ENCODE measurements at places on chromosomes 13 and 19.

- DNase-seq, result no peak
Observed at GRCh38 chr19:6041991-6042481, 64.1 kb upstream of the RANBP3 start.

- DNase-seq, result peak; percentile 5
Observed at GRCh38 chr13:102830646-102831045, 15.2 kb upstream of the ERCC5 start.

DNA sequence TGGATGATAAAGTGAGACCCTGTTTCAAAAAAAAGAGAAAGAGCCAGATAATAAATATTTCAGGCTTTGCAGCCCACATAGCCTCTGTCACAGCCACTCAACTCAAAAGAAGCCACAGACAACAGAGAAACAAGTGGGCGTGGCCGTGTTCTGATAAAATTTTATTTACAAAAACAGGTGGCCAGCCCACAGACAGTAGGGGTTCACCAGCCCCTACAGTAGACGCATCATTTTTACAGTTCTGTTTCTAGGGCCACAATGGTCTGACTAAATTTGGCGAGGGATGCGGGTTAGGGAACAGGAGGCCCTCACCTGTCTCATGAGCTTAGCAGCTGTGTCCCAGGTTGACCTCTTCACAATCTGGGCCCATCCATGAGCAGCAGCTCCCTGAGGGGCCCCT lies 59.5 kb downstream of the ARHGEF18 start:
- no peak for DNase-seq

- DNase-seq, result no peak
Observed at GRCh38 chr19:5743630-5744029, 23.2 kb downstream of the CATSPERD start.

GRCh38 chr13:40002016-40002415 lies 346.6 kb downstream of the COG6 start:
- DNase-seq, result no peak

- peak; percentile 54 for DNase-seq
Observed at GRCh38 chr13:37515226-37515625, 83.3 kb downstream of the POSTN start.

DNA sequence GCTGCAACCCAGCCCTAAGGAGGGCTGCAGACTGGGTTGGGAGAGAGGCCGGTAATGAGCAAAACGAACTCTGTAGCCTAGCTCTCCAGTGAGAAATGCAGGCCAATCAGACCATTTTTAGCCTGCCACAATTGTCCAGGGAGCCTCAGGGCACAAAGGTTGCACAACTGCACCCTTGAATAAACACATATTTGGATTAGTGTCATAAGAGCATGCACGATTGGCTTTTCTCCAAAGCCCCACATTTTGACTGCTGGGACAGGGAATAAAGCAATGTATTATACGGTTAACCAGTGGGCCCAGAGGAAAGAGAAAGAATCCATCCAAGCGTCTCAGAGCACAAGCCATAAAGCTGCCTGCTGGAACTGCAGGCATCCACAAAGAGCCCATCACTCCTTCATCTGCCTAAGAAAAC lies 729.4 kb upstream of the SGCG start:
- no peak for DNase-seq

DNA sequence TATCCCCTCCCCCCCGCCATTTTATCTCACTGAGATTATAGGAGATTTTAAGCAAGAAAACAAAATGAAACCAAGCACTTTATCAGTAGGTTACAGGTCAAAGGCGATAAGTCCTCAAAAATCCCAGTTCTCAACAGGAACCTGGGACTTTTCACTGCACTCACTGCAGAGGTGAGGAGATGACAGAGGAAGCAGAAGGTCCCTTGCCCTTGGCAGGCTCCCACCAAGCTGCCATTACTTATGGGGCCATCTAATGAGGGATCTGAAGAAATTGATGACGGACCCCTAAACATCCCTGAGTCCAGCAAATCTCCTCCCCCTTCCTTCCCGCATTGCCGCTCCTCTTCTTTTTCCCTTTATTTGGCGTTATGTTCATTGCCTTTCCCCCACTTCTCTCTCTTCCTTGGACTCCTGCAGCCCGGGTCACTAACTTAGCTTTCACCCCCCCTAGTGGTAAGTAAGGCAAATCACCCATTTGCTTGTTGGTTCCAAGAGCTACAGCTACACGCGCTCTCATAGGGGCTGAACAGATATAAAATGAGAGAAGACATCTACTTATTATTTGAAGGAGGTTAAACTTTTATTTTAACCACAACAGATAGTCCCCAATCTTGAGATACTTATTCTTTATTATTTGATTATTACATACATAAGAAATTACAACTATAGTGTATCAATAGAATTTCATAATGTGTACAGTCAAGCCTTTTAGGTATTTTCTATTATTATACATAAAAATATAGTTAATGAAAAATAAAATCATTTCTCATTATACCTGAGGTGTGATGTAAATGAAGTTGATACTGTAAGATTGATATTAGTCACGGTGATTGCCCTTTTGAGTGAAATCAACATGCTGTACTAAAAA lies 52.0 kb upstream of the ARGLU1 start:
- DNase-seq, result peak; percentile 72

DNA sequence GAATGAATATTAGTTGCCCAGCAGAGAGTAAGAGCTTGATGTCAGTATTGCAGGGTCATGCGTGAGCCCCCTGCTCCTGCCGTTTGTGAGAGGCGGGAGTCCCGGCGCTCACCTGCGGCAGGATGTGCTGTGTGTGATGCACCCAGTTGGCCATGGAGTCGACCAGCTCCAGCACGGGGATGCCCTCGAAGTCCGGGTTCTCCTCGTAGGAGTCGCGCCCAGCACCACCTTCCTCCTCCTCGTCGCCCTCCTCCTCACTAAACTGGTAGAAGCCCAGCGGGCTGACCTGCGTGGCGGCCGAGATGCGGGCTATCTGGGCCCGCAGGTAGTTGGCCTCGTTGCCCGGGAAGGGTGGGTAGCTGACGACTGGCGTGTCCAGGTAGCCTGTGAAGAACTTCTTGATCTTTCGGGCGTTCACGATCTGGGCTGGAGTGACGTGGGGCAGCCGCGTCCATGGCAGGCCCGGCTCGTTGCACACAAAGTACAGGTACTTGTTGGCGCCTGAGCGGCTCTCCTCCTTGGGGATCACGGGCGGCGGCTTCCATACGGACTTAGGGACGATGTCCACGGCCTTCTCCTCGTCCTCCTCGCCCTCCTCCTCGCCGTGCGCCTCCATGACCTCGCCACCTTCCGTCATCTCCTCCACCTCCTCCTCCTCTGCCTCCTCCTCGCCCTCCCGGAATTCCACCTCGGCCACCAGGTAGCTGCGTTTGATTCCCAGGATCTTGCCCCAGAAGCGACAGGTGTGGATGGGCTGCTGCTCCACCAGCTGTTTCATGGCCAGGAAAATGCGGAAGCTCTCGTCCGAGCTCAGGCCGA lies 10.8 kb downstream of the RSPH6A start:
- no peak for DNase-seq

DNA sequence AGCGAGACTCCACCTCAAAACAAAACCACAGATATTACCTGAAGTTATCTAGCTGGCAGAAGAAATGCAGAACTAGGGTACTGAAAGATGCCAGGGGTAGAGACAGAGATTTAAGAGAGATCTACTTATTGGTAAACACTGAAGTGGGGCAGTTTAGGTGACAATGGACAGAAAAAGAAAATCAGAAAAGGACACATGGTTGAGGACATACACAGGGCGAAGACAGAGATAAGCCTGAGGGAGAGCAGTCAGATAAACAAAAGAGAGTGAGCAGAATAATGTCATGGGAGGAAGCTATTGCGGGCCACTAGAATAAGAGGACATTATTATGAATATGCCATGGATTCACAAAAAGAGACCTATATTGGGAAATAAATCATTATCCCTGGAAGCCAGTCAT lies 3.3 kb downstream of the NEK5 start:
- DNase-seq, result no peak

DNA sequence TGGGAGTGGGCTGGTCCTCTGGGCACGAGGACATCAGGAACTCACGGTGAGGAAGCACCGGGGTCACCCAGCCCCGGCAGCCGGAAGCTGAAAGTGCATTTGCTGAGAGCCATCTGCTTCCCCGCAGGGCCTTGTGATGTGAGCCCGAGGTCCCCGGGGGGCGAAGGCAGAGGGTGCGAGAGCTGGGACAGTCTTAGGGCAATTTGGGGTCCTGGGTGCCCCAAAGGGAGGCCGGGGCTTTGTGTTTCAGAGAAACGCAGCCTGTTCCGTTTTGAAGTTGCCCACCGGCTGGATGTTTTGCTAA lies 4.8 kb downstream of the F2RL3 start:
- DNase-seq, result no peak

DNA sequence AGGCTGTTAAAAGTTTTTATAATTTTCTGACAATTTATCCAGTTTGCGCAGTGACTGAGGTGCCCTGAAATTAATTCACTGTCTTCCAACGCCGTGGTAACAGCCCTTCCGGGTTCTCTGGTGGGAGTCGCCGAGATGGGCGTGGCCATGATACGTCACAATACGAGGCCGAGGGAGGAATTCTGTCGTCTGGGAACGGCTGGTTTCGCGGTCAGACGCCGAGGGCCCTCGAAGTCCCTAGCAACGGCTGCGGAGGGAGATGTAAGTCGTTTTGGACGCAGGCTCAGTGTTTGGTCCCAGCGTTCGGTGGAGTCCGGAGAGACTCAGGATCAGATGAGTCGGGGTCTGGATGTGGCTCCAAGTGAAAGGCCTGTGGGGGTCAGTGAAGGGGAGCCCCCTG lies 21.7 kb downstream of the ZNF613 start:
- peak; percentile 33 for DNase-seq

DNA sequence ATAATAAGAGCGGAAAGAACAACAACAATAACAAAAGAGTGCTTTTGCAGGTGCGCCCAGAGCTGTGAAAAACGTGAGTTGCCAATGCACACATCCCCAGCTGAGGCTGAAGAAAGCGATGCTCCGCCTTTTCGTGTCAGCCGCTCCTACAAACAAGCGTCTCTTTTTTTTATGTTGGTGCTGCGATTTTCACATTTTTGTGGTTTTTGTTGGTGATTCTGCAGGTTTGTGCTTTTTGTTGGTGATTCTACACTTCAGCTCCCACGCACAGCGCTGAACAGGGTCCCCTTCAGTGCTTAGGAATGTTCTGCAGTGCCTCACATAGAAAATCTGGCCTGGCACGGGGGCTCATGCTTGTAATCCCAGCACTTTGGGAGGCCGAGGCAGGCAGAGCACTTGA lies 7.3 kb upstream of the SBK3 start:
- peak; percentile 94 for DNase-seq

- DNase-seq, result peak; percentile 49
Observed at GRCh38 chr19:44903602-44904425, 1.8 kb upstream of the APOE start.

GRCh38 chr13:60275208-60275607 lies 111.5 kb upstream of the DIAPH3 start:
- DNase-seq, result no peak

DNA sequence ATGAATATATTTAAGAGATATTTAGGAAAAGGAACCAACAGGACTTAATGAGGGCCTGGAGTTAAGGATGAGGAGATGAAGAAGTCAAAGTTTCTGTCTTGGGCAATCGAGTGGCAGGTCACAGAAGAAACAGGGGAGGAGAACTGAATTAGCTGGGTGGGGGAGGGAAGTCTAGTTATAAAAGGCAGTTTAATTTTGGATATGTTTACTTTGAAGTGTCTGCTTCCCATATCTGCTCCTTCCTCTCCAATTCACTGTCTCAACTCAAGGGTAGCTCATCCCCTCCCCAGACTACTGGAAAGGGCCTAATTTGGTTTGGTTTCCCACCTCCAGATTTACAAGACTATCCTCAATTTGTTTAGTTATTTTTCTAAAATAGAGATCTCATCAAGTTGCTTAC lies 195.9 kb downstream of the VWA8 start:
- no peak for DNase-seq

DNA sequence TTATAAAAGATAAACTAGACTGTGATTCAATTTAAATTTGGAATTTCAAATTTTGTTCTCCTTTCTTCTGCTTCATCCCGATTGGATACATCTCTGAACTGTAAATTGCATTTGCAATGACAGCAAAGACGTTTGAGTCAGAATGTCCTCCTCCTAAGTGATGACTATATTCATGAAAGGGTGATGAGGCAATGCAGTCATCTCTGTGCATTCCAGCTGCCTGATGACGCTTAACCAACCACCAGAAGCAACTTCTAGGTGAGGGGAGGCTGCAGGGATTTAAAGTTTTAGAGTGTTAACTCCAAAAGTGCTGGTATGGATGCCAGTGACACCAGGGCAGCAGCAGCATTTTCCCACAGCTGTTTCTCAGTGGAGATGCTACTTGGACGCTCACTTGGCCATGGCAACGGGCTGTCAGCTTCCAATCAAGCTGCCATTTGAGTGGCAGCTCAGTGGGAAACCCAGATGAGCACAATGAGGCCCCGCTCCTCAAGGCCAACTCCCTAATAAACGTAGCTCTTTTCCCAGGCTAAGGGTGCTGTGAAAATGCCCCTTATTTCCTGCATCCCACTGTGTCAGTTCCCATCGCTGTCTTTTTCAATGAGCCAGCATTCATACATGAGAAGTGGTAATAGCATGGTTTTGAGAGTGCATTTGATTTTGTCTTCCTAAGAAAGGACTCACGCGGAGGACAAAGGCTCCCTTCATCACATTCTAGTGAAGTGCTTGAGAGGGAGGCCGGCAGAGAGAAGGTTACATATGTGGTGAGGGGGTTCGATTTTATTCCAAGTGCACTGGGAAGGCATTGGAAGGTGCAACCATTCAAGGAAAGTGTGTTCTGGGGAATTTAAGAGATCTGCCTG lies 45.2 kb upstream of the AMER2 start:
- peak; percentile 13 for DNase-seq

Measured in AG10803 (cell line).